Fibroblast of the aortic adventitia (primary cell): ENCODE measurements at places on chromosomes 5 and 9. TPM values are rescaled to one million over a fixed set of nuclear protein-coding genes. Genes with fewer than 3 reads are reported as not detected.

Gene TCF7
- total RNA-seq = 1.1 and 16.8 TPM in 2 replicates

Gene ENTR1
- total RNA-seq = 20.5 and 36.3 TPM in 2 replicates

Gene AFF4
- 43.2 and 87.7 TPM in 2 replicates for total RNA-seq

Gene ADRA1B
- 0.63 TPM in 1 of 2 replicates, not detected in the other for total RNA-seq

Gene GDF9
- 0.18 TPM in 1 of 2 replicates, not detected in the other for total RNA-seq

Gene SLC6A7
- total RNA-seq = not detected in 2 replicates
